ENCODE measurements at places on chromosomes 2 and 18. TPM values are rescaled to one million over a fixed set of nuclear protein-coding genes. Genes with fewer than 3 reads are reported as not detected.

DNA sequence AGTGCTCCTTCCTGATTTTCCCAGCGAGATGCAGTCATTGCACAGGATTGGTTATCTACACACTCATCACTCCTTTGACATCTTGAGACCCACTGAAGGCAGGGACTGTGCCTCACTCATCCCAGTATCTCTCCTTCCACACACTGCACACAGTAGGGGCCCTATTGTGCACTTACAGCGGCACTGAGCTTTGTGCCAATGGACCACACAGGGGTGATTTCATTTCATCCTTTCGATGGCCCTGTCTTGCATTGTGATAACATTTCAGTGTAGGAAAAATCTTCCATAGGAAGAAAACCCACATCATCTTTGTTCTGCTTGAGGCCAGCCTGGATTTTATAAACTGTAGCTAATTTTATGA, 11.0 kb upstream of the LRRFIP1 start:
- peaks cover 27% of the 10 kb centered on the region for H3K4me1 ChIP-seq
- no peaks in the 10 kb centered on the region for H3K36me3 ChIP-seq
- H3K4me3 ChIP-seq, result no peak overlapping the region
- no peaks in the 10 kb centered on the region for H3K27me3 ChIP-seq
- DNase-seq, result no peak

DNA sequence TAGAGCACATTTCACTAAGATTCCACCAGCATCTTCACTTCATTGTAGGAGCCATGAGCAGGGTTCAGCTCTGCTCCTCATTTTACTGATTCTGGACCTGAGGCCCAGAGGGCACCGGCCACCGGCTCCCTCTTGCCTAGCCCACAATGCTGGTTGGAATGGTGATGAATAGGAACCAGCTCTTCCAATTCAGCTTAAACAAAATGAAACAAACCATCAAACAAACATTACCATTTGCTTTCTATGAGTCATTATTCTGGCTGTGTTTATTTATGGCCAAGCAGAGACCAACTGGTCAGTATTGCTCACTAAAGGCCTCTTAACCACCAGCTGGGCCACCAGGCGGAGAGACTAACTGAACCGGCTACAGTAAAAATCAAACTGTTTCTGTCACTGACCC, 176.7 kb downstream of the MTX2 start:
- H3K4me1 ChIP-seq, result no peaks in the 10 kb centered on the region
- no peak for DNase-seq
- no peak overlapping the region for H3K27ac ChIP-seq
- no peak overlapping the region for H3K4me3 ChIP-seq

DNA sequence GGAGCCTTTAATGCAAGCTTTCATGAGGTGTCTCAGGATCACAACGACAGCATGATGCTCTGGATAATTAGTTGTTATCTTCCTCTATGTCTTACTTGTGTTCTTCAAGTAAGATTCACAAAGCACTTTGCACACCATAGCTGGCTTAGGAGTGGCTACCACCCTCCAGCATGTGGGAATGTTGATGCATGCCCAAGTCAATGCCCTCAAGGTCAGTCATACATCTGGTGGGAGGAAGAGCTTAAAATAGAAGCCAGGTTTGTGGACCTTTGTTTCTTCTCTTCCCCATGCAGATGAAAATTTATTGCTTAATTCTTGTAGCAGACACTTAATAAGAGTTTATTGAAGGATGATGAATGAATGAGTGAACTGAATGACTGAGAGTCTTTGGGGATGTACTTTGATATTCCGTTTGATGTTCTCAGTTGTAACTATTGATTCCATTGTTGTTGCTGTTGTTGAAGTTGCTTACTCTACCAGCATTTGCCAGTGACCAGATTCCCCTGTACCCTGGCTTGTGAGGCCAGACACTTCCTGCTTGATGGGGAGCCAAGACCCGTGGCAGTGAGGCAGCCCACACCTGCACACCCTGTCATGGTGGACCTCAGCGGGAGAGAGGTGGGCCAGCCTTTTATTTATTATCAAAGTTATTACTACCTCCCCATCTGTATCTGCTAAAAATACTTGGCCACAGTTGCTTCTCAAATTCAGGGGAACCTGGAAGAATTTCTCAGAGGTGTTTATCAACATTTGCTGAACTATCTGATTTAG, 137.8 kb downstream of the LAMA3 start:
- no peak overlapping the region for H3K4me3 ChIP-seq
- no peaks in the 10 kb centered on the region for H3K4me1 ChIP-seq
- no peaks in the 10 kb centered on the region for H3K36me3 ChIP-seq
- H3K27me3 ChIP-seq, result no peaks in the 10 kb centered on the region
- no peak for DNase-seq
- peak overlapping the region; percentile 74 for H3K27ac ChIP-seq

DNA sequence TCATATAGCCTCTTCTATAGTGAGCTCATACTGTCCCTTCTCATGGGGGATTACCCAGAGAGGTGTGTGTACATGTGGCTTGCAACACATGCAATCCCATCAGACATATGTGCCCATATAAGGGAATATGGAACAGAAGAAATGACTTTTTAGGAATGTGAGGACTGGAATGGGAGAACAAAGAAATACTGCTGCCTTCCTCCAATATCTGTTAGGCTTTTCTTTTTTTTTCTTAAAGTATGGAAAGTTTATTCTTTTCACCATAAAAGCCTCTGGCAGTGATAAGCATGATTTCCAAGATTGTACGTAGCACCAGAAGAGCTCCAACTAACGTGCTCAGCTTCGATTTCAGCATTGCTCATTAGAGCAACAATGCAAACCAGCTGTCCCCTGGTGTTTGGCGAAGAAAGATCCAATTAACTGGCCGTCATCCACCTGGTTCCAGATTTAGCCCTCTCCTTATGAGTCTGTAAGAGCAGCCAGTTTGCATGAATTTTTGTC, 113.6 kb downstream of the ADCYAP1 start:
- peaks cover 14% of the 10 kb centered on the region for H3K4me1 ChIP-seq
- no peak overlapping the region for H3K27ac ChIP-seq
- H3K36me3 ChIP-seq, result no peaks in the 10 kb centered on the region
- no peak for DNase-seq
- no peaks in the 10 kb centered on the region for H3K27me3 ChIP-seq

- no peak overlapping the region for H3K4me3 ChIP-seq
- no peaks in the 10 kb centered on the region for H3K27me3 ChIP-seq
- H3K36me3 ChIP-seq, result no peaks in the 10 kb centered on the region
- no peak for DNase-seq
- peak overlapping the region; percentile 48 for H3K27ac ChIP-seq
- H3K4me1 ChIP-seq, result no peaks in the 10 kb centered on the region
Observed at GRCh38 chr2:169077674-169078240, 8.4 kb downstream of the DHRS9 start.

DNA sequence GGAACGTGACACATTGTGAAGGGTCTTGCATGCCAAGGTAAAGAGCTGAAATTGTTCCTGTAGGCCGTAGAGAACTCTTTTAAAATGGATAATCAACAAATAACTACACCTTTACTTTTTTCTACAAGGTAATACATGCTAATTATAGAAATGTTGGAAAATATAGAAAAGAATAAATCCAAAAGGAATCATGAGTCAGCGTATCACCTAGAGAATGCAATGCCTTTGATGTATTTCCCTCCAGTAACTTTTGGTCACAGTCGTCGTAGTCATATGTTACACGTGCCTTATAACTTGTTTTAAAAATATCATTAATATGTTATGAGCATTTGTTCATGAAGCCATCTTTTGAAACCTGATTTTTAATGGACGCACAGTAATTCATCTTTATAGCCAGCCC, 100.6 kb downstream of the LIPG start:
- no peak overlapping the region for H3K27ac ChIP-seq
- DNase-seq, result no peak
- H3K36me3 ChIP-seq, result no peaks in the 10 kb centered on the region
- peaks cover 13% of the 10 kb centered on the region for H3K4me1 ChIP-seq
- no peaks in the 10 kb centered on the region for H3K27me3 ChIP-seq
- H3K4me3 ChIP-seq, result no peak overlapping the region

DNA sequence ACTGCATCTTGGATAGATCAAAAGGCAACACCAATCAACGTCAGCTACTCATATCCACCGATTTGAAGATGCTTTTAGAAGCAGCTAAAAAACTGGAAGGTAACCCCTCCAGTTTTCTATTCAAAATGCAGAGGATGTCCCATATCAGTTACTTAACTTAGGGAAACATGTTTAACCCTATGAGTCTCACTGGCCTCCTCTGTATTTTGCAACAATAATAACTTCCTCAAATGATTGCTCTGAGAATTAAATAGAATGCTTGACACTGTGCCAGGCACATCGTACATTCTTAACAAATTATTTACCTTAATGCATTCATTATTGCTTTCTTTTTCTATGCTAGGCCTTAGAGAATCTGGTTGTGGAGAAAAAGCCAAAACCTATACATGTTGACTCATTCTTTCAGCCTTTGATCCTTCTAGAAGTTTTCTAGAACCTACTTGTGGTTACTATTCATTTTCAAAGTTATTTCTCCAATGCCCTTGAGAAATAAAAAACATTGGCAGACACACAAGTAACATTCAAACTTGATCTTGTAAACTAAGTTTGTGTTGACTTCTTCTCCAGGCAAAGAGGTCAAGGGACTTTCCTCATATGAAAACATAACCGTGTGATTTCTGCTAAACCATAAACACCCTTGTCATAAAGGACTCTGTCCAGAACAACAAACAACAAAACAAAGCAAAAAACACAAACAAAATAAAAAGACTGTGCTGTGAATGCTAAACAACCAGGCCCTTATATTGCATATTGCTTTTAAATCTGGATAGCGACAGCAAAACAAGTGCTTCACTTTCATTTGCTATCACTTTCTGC, 4.6 kb downstream of the DOCK10 start:
- H3K27me3 ChIP-seq, result no peaks in the 10 kb centered on the region
- peaks cover 8% of the 10 kb centered on the region for H3K4me1 ChIP-seq
- no peak overlapping the region for H3K27ac ChIP-seq
- no peaks in the 10 kb centered on the region for H3K36me3 ChIP-seq

GRCh38 chr2:113896791-113897190, 6.9 kb downstream of the ACTR3 start:
- no peak overlapping the region for H3K4me3 ChIP-seq
- H3K27me3 ChIP-seq, result no peaks in the 10 kb centered on the region
- H3K4me1 ChIP-seq, result peaks cover 22% of the 10 kb centered on the region
- peaks cover 8% of the 10 kb centered on the region for H3K36me3 ChIP-seq
- no peak overlapping the region for H3K27ac ChIP-seq

GRCh38 chr2:211789982-211790381, 748.6 kb downstream of the ERBB4 start:
- DNase-seq, result no peak
- no peaks in the 10 kb centered on the region for H3K4me1 ChIP-seq
- no peaks in the 10 kb centered on the region for H3K36me3 ChIP-seq
- H3K27me3 ChIP-seq, result no peaks in the 10 kb centered on the region
- H3K4me3 ChIP-seq, result no peak overlapping the region

DNA sequence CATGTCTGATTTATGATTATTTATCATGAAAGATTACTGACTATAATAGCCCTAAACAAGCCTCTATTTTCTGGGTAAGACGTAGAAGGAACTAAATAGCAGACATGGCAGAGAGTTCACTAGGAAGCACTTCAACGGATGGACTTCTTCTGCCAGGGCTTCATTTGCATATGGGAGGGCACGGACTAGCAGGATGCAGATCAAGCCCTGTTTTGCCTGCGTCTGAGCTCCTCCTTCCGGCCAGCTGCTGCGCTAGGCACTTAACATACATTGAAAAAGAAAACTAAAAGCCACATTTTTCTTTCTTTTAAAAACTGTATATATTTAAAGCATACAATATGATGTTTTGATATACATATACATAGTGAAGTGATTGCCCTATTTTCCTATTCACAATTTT, 340.0 kb upstream of the MEX3C start:
- H3K4me3 ChIP-seq, result no peak overlapping the region
- H3K4me1 ChIP-seq, result no peaks in the 10 kb centered on the region
- no peak overlapping the region for H3K27ac ChIP-seq
- DNase-seq, result peak; percentile 54
- H3K36me3 ChIP-seq, result no peaks in the 10 kb centered on the region
- H3K27me3 ChIP-seq, result no peaks in the 10 kb centered on the region

DNA sequence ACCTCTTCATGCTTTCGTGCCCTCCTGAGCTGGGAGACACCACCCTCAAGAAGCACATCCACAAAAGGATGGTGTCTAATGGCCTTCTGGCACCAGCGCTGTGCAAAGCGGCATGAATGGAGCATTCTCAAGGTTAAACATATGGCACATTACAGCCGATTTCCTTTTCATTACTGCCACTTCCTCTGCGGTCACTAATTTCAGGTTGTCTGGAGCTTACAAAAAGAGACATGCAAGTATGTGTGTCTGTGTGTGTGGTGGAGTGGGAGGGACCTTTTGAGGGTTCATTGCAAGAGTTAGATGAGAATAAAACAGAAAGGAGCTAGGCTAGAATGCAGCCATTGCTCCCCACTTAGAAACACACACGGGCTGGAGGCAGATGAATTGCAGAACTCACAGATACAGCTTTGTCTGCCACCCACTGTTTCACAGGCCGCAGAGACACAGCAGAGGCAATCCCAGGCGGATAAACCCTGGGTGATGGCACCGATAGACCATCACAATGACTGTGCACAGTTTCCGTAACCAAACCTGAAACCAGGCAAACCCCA, 76.0 kb downstream of the TGIF1 start:
- H3K36me3 ChIP-seq, result no peaks in the 10 kb centered on the region
- no peak overlapping the region for H3K4me3 ChIP-seq
- no peak for DNase-seq
- H3K27ac ChIP-seq, result no peak overlapping the region

- no peaks in the 10 kb centered on the region for H3K4me1 ChIP-seq
- H3K27me3 ChIP-seq, result no peaks in the 10 kb centered on the region
- H3K36me3 ChIP-seq, result no peaks in the 10 kb centered on the region
- DNase-seq, result no peak
- no peak overlapping the region for H3K4me3 ChIP-seq
Observed at GRCh38 chr2:118464046-118464445, 375.8 kb downstream of the INSIG2 start.

DNA sequence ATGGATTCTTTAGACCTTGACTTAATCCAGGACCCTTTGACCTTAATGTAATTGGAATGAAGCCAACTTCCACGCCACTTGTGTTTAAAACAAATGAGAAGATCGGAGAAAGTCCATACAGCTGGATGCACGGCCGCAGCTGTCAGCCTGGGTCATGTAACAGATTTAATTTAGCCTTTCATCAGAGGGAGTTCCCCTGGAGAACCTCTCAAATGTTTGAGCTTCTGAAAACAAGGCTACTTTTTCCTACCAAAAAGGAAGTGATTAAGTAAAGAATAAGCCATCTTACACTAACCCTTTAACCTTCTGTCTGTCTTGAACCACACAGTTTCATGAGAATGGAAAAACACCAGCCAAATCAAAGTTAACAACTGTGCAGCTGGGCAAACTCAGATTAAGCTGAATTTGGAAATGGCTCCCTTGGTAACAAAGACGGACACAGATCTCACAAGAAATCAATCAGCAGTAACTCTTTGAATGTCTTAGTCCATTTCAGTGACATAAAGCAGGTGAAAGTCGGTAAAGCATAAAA, 103.6 kb downstream of the DOCK10 start:
- DNase-seq, result peak; percentile 42
- H3K4me1 ChIP-seq, result peaks cover 2% of the 10 kb centered on the region
- H3K36me3 ChIP-seq, result no peaks in the 10 kb centered on the region
- H3K4me3 ChIP-seq, result no peak overlapping the region

Gene CROCC2
- polyA plus RNA-seq, result 1.3 TPM

Gene LOXL3
- polyA plus RNA-seq, result 7.3 TPM

Gene ELAC1
- 5.0 TPM for polyA plus RNA-seq

Gene B3GNT7
- 22.2 TPM for polyA plus RNA-seq

Gene CYS1
- polyA plus RNA-seq, result 0.35 TPM

Measured in lung (tissue), 17 donors.